HS-27A (cell line): ENCODE measurements at places on chromosomes 7 and 10.

- DNase-seq, result no peak
These were observed 1146.7 kb downstream of the TYW1 start for GRCh38 chr7:68143345-68143744.

DNA sequence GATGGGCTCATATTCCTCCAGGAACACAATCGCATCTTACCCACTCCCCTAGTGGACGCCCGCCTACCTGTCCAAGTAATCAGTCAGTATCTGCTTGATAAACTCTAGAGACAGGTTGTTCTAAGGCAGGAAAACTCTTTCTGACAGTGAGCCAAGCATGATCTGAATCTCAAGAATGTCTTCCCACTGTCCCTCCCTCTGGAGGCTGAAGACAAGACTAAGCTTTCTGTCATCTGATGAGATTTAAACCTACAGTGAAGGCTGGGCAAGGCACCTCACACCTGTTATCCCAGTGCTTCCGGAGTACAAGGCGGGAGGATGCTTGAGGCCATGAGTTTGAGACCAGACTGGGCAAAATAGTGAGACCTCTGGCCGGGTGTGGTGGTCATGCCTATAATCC lies 586.6 kb downstream of the GALNT17 start:
- DNase-seq, result no peak

- no peak for DNase-seq
These were observed 520.0 kb downstream of the GLRX3 start for GRCh38 chr10:130656187-130656575.

DNA sequence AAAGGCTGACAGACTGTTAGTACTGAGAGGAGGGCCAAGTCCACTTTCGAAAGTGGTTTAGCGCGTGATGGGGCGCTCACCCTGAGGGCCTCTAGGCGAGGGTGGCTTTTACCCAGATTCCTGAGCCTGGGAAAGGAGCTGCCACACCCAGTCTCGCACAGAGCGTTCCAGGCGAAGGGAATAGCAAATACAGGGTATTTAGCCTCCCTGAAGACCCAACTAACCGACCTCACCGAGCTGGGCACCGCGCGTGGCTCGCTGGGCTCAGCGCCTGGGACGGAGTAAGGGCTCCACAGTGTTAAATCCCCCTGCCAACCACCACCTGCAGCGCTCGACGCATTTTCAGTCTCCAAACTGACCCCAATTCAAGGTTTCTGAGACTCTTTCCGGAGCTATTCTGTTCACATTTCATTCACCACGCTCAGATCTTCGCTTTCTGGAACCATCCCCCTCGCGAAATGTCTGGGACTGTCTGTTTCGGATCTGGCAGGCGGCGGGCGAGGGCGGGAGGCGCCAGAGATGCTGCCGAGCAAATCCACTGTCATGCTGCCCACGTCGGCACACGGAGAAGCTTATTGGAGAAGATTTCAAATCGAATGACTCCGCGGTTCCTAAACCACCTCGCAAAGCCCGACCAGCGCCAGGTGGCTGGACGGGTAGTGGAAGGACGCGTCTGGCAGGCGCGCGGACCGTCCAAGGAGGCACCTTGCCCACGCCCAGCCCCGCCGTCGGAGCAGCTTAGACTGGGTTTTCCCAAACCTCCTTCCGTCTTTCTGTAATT lies 1.4 kb upstream of the OSBPL3 start:
- DNase-seq, result no peak

GRCh38 chr10:32680803-32681557 lies 235.0 kb downstream of the CCDC7 start:
- DNase-seq, result no peak

DNA sequence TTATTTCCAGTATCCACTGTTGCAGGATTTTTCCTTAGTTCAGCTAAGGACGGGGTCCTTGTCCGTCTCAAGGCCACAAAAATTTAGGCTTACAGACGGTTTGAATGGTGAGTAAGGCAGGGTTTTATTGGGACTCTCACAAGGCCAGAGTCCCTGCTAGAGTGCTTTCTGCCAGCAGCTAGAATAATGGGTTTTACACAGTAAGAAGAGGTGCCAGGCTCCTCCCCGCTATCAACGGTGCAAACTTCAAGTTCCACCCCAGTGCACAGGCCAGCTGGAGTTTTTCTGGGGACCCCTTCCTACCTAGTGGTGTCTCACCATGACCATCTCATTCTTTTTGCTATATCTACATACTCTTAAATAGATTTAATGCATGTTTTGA lies 198.5 kb upstream of the KCTD7 start:
- DNase-seq, result no peak

GRCh38 chr10:75238182-75239095 lies 2.7 kb upstream of the COMTD1 start:
- DNase-seq, result no peak

DNA sequence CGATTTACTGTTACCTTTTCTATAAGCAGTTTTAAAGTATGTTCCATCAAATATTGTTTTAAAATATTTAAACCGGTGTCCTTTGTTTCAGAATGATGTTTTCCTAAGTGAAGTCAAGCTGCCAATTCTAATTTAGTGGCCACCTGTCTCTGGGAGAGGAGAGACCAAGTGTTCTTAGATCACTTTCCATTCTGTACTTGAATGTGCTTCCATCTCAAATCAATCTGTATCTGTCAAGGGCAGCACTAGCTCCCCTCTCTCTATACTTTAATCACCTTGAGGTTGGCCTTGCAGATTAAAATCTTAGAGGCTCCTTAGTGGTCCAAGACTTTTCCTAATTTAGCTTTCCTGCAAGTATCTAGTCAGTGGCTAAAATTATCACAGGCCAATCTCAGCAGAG lies 49.6 kb downstream of the LGI1 start:
- no peak for DNase-seq

- DNase-seq, result no peak
These were observed 35.3 kb downstream of the SMURF1 start for GRCh38 chr7:99108613-99109012.

- DNase-seq, result no peak
These were observed 32.3 kb upstream of the PLEKHS1 start for GRCh38 chr10:113718969-113719822.

DNA sequence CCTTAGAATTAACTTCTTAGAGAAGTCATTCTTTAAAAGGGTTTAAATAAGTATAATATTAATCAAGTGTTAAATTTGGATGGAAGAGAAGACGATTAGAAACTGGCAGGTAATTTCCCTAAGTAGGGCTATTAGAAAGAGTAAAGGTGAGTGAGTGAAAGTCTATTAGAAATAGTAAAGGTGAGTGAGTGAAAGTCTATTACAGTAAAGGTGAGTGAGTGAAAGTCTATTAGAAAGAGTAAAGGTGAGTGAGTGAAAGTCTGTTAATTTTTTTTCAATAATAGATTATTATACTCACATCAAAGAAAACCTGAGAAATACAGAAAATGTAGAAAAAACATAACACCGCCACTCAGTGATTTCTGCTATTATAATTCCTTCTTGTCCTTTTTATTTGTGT lies 10.8 kb upstream of the HBP1 start:
- no peak for DNase-seq

DNA sequence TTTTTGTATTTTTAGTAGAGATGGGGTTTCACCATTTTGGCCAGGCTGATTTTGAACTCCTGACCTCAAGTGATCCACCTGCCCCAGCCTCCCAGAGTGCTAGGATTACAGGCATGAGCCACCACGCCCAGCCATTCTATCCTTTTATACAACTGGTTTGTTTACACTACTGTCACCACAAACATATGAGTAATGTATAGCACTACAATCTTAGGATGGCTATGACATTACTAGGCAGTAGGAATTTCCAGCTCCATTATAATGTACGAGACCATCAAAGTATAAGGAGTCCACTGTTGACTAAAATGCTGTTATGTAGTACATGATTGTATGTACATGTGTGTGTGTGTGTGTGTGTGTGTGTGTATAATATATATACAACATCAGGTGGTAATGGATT lies 1126.1 kb upstream of the LRRN3 start:
- no peak for DNase-seq

- DNase-seq, result no peak
These were observed 6.9 kb upstream of the MYOF start for GRCh38 chr10:93488956-93489528.

DNA sequence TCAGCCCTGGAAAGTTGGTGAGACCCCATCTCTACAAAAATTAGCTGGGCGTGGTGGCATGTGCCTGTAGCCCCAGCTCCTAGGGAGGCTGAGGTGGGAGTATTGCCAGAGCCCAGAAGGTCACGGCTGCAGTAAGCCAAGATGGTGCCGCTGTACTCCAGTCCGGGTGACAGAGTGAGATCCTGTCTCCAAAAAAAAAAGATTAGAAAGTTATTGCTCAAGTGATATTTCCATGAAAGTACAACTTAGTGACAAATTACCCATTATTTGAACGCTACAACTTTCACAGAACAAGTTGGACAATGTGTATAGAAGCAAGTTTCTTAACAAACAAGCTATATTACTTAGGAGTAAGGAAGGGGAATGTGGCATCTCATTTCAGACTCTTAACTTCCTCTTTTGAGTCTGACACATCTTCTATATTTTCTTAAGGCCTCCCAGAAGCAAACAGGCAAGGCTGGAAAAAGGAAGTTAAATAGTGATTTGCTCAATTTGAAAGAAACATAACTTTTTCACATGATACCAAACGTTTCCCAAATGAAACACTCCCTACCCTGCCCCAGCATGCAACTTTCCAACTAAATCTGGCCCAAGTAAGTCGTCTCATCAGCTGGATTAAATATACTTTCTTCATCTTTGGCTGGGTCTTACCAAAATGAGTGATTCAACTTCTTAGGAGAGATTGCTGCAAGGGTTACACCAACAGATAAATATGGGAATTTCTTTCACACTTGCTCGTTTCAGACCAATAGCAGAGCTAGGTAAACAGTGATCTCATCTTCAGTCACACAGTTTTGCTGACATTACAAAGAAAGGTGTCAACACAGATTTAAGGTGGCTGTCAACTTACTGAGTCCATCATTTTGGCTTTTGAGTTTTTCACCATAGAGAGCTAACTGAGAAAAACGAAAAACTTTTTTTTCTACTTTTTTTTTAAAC lies 66.3 kb upstream of the KLF6 start:
- DNase-seq, result no peak

DNA sequence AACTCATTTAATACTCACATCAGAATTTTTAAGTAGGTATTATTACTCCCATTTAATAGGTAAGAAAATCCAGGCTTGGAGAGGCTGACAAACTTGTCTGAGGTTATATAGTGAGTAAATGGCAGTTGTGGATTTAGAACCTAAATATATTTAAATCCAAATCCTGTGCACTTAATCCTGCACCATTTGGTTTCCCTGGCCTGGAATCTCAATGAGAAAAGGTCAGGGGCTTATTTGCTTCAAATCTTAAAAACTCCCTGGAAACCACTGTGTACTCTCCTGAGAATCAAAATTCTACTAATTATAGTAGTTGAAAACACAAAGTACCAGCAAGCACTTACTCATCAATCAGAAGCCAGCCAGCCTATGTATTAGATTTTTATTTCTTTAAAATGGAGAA lies 97.7 kb downstream of the DNMBP start:
- DNase-seq, result no peak

GRCh38 chr10:57699944-57700343 lies 567.8 kb downstream of the IPMK start:
- DNase-seq, result no peak

DNA sequence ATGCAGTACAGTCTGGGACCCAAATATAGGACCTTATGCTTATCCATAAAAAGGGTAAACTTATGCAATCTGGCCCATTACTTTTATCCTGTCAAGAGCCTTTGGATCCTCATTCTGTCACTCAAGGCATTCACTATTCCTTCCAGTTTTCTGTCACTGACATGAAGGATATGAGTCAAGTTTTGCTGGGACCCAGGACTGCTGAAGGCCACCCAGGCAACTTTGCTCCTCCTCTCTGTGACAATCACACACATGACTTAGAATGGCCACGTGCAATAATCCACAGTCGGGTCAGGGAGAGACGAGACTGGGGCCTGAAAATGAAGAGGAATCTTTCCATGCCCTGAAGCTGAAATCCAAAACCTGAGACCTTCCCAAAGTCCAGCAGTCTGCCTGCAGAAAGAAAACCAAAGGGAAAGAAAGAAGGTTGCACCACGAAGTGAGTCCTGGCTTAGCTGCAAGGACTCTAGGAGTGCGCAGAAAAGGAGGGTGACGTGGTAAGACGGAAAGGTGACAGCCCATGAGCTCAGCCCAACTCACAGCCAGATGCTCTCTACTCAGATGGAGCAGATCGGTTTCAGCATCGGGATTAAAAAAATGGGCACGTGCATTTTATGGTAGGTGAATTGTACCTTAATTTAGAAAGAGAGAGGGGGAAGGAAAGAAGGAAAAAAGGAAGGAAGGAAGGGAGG lies 67.2 kb downstream of the VOPP1 start:
- DNase-seq, result no peak

DNA sequence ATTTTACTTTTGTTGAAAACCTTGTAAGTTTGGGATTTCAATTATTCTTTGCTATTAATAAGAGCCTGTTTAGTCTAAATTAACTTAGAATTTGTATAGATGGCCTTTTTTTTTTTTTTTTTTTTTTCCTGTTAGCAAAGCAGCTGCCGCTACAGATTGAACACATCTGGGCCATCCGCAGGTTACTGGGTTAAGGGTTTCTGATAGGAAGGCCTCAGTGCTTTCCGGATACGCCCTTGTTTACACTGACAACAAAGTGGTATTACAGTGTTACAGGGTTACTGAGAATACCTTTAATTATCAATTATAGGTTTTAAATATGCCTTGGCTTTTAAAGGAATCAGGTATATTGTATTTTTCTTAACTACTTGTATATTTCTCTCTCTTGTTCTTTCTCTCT lies 76.8 kb downstream of the PTN start:
- DNase-seq, result no peak

DNA sequence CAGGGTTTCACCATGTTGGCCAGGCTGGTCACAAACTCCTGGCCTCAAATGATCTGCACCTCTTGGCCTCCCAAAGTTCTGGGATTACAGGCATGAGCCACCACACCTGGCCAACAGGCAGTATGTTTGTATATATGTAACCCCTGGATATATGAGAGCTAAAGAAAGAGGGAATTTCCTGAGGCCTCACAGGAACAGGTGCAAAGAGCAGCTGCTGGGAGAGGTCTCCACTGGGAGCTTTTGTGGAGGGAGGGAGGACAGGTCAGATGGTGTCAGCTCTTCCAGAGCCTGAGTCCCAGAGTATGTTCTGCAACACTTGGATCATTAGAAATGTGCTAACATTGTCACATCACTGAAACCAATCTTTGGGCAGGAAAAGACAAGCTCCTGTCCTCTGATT lies 110.1 kb upstream of the KIF5B start:
- no peak for DNase-seq

GRCh38 chr10:117217196-117217761 lies 20.0 kb downstream of the KCNK18 start:
- no peak for DNase-seq

GRCh38 chr7:138097064-138097741 lies 20.9 kb downstream of the AKR1D1 start:
- no peak for DNase-seq

- no peak for DNase-seq
These were observed 98.0 kb downstream of the TEX36 start for GRCh38 chr10:125584954-125585353.

DNA sequence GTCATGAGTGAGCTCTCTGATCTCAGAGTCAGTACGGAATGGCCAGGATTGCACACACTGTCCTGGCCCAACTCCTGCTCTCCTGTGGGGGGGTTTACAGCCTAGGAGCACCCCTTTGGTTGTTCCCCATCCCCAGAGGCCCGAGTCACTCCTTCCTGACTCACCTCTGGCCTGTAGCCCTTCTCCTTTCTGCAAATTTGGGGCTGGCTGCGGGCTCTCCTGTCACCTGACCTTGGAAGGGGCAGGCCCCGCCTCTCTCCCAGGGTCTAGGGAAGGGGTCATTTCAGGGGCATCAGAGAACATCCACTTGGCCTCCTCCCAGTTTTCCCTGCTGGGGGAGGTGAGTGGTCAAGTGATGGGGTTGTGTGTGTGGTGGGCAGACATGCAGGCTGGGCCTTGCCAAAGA lies 1.7 kb downstream of the NYAP1 start:
- DNase-seq, result no peak
